Dorsolateral prefrontal cortex (tissue), 122 donors: ENCODE measurements at places on chromosomes 3 and 15. TPM values are rescaled to one million over a fixed set of nuclear protein-coding genes. Genes with fewer than 3 reads are reported as not detected.

- no peak for DNase-seq
These were observed 94.9 kb downstream of the NTRK3 start for GRCh38 chr15:88161636-88162035.

The ACTC1 gene
- total RNA-seq: 1.2 TPM

The CFAP20DC gene
- total RNA-seq: 1.5 TPM

The SLC2A2 gene
- 0.80 TPM for total RNA-seq

DNA sequence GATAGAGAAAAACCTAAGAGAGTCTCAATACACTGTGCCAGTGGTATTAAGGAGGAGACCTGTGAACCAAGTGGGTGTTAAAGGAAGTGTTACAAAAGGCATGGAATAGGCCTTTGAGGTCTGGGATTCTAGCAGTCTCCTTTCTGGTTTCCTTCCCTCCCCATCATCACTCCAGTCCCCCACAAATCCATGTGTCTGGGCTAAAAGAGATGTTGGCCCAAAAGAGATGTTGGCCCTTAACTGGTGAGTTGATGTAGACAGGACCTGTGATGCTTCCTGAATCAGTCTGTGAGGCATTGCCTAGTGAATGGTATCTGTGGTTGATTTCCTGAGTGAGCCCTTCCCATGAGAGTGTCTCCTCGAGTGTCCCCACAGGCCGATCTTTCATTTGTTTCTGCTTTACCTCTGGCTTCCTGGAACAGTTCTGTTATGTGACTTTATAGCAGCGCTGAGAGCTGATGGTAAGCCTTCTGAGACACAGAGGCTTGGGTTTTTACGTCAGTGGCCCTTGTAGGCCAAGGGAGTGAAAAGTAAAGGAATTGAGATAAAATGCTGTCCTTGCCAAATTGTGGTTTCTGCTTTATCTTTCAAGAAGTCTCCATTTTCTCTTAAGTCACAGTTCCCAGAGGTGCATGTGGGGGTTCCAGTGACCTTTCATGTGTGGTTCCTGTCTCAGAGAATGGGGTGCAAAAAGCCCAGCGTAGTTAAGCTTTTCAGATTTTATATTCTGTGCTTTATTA is 87.8 kb downstream of the KLHL25 start:
- no peak for DNase-seq

The CCK gene
- 327 TPM for total RNA-seq

GRCh38 chr3:172194702-172195406 is 155.5 kb downstream of the FNDC3B start:
- no peak for DNase-seq

The SAMD7 gene
- total RNA-seq: not detected

DNA sequence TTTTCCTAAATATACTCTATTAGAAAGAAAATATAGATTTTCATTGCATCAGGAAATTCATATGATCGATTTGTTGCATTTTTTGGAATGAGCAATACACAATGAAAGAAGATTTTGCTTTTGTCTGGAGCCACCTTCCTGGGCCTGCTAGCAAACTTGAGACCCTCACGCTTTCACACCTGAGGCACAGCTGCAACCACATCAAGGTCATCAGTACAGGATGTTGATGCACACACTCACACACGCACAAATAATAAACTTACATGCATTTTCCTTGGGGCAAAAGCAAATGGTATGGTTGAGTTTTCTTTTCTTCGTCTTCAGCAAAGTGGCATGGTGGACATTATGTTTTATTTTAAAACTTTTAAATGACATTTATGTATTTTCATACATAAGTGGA is 64.8 kb upstream of the SATB1 start:
- DNase-seq: no peak

The MYRIP gene
- total RNA-seq: 53.0 TPM

The PTPRG gene
- total RNA-seq: 42.2 TPM

The EFHB gene
- 1.5 TPM for total RNA-seq

The LRRC3B gene
- 15.7 TPM for total RNA-seq

GRCh38 chr3:119338754-119339153 is 44.6 kb downstream of the ARHGAP31 start:
- no peak for DNase-seq

DNA sequence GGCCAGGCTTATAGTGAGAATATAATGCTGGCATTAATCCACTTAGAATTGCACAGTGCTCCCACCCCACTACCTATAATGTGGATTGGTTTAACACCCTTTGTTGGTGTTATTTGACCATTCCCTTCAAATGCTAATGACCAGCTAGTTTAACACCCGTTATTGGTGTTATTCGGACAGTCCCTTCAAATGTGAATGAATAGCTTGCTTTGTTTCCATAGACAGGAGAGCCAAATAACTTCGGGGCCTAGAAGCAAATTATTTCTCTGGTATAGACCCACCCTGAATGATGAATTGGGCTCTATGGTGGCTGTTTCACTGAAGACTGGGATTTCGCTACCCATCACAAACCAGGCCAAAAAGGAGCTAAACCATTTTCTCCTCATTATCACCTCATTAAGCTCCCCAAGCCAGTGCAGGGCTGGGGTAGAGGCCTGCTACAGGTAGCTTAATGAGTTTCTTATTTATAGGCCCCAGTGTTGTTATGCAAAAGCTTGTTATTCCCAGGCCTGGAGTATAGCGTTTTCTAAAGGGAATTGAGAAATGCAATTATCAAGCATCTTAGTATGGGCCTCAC is 494.1 kb upstream of the DPH6 start:
- DNase-seq: no peak

DNA sequence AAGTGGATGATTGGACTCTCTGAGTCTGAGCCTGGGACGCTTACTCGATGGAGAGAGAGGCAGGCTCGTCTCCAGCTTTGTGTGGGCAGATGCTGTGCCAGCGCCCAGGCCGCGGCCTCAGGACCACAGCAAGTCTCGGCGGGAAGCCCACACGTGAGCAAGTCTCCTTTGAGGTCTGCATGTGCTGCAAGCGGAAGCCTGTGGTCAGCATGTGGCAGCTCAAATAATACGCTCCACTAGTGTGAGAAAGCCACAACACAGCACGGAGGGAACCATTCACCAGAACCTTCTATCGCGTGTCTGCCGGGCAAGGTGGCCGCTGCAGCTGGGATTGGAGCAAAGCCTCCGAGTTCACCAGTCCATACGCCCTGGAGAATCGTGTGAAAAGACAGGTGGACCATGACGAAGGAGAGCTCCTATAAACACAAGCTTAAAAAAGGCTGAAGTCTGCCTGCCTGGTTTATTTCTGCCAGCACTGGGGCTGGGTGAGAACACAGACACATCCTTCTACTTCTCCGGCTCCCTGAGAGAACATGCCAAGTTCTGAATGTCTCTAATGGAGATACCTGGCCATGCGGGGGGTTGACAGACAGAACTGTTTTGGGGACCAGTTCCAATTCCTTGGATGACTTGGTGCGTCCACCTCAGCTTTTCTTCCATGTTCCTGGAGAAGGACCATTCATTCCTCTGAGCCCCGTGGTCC is 82.0 kb upstream of the LRIG1 start:
- no peak for DNase-seq

GRCh38 chr3:2023959-2024358 is 74.7 kb upstream of the CNTN4 start:
- no peak for DNase-seq

The CDHR4 gene
- total RNA-seq: not detected

DNA sequence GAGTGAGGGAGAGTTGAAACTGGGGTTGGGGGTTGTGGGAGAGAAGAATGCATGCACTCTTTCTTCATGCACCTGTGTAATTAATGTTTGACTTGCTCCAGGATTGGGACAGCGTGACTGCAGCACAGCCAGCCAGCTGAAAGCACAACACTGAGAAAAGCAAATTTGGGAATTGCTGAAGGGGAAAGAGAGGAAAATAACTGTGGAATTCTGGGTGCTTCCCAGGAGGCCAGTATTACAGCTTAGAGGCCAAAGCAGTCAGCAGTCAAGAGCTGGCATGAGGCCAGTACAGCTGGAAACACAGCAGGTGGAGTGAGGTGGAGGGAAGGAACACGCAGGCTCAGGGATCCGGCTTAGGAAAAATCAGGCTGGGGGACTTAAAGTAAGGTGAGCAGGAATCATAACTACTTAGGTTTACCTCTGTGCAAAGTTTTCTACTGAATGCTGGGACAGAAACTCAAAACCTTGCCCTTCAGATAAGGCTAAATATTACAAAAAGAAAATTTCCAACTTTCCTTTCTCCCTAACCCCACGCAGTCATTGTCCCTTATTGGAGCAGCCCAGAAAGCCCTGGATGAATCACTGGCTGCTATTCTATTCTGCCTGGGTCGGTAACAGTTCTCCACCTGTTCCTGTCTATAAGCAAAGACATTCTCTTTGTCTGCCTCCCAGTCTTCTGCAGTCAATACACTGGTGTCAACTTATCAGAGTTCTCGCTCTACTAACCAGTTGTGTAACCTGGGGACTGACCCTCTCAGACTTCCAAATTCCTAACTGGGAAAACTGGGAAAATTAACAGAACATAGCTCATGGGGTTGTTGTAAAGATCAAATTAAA is 167.2 kb downstream of the MAGI1 start:
- DNase-seq: no peak

GRCh38 chr3:6928064-6928463 is 67.1 kb downstream of the GRM7 start:
- no peak for DNase-seq

The CHL1 gene
- total RNA-seq: 276 TPM

The IGSF11 gene
- 36.6 TPM for total RNA-seq

DNA sequence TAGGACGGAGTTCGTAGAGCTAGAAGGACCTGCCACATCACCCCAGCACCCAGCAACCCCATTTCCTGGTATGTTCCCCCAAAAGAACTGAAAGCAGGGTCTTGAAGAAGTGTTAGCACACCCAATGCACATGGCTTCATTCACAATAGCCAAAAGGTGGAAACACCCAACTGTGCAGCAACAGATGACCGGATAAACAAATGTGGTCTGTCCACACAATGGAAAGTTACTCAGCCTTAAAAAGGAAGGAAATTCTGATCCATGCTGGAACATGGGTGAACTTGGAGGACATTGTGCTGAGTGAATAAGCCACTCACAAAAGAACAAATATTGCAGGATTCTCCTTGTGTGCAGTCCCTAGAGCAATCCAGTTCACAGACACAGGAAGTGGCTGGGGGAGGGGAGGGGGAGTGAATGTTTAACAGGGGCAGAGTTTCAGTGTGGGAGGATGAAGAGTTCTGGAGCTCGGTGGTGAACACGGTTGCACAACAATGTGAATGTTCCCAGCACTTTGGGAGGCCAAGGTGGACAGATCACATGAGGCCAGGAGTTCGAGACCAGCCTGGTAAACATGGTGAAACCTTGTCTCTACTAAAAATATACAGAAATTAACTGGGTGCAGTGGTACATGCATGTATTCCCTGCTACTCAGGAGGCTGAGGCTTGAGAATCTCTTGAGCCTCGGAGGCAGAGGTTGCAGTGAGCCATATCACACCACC is 157.5 kb downstream of the NUP210 start:
- no peak for DNase-seq
